ENCODE measurements at places on chromosomes 7 and 10.

GRCh38 chr10:86293396-86293791 is 73.2 kb downstream of the GRID1 start:
- DNase-seq = no peak

DNA sequence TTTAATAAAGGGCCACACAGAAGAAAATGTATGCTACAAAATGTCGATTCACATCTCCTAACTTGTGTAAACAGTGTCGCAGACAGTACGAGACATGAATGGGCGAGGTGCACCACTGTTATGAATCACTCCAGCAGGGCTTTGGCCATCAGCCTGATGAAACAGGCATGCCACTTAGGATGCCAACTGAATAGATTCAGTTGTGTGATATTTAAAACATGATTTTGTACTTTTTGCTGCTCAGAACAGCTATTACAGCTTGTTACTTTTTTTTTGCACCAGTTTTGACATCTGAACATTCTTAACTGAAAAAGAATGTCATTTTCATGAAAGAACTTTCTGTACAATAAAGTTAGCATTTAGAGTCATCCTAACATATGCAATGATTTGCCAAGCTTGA is 138.1 kb downstream of the VTI1A start:
- DNase-seq = peak; percentile 63

DNA sequence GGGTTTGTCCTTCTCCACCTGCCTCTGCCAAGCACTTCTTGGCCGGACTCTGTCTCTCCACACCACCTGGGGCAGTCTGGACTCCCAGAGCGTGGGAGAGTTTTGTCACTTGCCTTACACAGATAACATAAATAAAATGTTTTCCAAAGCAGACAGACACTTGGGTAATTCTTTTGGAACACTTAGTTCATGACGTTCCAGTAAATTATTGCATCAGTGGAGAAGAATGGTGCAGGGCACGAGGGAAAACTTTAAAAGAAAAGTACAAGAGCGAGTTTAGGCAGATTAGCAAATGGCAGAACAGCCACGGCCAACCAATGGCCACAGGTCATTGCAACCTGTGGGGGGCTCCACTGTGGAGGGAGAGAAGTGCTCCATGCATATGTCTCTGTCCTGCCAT is 170.6 kb upstream of the GRB10 start:
- peak; percentile 16 for DNase-seq

DNA sequence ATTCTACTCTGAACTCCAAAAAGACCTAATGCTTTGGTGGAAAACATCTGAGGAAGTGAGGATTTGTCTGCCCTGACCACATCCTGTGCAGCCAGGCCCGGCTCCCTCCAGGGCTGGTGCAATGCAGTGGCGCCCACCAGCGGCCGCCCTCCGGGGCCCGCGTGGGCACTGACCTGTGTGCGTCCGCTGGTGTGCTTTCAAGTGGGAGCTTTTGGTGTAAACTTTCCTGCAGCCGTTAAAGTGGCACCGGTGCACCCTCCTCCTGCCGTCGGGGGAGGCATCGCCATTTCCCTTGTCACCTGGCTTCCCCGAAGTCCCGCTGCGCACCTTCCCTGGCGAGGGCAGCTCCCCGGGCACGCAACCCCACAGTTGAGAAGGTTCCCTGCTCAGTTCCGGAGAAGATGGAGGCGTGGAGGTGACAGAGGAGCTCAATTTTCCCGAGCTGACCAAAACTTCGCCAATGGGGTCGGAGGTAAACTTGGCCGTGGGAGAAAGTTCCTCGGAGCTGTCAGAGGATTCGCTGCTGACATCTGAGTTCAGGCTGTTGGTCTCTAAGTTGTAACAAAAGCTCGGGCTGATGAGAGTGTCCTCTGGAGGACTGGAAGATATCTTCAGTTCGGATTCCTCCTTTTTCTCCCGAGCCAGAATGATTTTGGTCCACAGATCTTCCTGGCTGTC is 3.4 kb downstream of the KLF6 start:
- peak; percentile 70 for DNase-seq

GRCh38 chr7:909358-910329 is 33.3 kb downstream of the GET4 start:
- peak; percentile 57 for DNase-seq

GRCh38 chr7:131105294-131105798 is 222.3 kb upstream of the MKLN1 start:
- peak; percentile 19 for DNase-seq

- DNase-seq = peak; percentile 82
Measured at GRCh38 chr7:2522780-2523433, 3.3 kb downstream of the LFNG start.

GRCh38 chr7:101862280-101863220 is 45.1 kb downstream of the CUX1 start:
- DNase-seq = peak; percentile 13

DNA sequence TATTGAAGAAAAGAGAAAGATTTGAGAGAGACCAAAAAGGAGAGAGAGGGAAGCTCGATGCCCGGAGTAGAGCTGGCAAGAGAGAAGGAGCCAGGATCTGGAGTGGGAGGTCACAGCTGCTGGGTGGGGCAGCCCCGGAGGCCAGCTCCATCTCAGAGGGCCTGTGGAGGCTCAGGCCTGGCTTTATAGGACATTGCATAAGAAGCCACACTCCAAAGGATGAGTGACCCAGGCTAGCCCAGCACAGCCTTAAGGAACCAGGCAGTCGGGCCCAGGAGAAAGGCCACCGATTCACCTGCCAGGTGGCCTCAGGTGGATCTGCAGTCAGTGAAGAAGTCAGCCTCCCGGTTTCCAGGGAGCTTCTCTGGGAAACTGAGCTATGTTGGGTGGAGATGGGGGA is 676 bp downstream of the PLAC9 start:
- DNase-seq = peak; percentile 64

GRCh38 chr10:72259491-72260238 is 14.1 kb upstream of the DDIT4 start:
- peak; percentile 95 for DNase-seq

DNA sequence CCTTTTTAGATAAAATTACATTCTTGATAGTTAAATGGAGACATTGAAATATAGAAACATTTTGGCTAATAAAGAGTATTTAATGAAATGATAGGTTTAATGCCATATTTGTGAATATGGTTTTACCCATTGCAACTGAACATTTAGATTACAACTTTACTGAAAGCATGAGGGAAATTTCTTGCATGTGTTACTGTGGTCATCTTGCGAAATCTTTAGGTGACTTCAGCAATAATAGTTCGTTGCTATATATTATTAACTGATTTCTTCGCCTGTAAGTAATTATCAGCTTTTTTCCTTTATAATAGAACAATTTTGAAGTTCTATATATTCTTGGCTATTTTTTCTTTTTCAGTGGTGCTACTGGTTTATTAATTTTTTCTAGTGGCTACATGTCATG is 83.2 kb downstream of the MLLT10 start:
- no peak for DNase-seq

DNA sequence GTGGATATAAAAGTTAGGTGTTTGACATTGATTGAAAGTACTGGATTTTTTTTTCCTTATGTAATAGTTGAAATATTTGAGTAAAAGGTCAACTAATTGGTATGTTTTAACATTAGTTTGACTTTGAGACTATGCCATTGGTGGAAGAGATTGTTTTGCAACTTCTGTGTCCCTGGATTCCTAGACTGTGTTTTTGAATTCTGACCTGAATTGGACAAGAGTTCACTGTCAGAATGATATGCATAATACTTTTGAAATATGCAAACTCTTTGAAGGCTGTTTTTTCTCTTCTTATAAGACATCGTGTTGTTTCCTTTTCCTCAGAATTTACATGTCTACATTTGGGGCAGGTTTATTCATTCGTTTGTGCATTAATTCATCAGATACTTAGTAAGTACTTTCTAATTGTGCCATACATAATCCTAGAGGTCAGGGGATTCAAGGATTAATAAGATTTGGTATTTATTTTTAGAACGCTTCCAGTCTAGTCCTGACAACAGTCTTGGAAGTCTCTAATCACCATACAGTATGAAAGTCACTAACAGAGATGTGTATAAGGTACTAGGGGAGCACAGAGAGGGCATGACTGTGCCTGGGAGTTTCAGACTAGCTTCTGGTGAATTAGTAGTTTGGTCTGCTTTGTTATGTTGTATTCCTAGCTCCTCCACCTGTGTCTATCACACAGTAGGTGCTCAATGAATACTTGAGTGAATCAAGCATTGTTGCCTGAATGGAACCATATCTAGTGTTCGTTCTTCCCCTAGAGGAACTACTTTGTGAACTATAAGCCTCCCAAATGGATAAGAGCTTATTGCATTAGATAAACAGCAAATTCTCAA is 49.2 kb downstream of the AGK start:
- no peak for DNase-seq

GRCh38 chr10:82377608-82378007 is 502.6 kb downstream of the NRG3 start:
- DNase-seq = no peak

DNA sequence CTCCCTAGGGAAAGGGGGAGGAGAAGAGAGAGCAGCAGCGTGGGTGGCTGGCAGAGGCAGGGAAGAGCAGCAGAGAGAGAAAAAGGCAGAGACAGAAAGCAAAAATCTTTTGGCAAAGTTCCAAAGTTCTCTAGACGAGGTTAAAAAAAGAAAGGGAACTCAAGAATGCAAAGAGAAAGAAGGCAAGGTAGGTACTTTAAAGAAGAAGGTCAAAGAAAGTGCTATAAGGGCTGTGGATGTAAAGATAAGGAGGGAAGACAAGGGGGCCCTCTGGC is 20.2 kb upstream of the OPTN start:
- no peak for DNase-seq

DNA sequence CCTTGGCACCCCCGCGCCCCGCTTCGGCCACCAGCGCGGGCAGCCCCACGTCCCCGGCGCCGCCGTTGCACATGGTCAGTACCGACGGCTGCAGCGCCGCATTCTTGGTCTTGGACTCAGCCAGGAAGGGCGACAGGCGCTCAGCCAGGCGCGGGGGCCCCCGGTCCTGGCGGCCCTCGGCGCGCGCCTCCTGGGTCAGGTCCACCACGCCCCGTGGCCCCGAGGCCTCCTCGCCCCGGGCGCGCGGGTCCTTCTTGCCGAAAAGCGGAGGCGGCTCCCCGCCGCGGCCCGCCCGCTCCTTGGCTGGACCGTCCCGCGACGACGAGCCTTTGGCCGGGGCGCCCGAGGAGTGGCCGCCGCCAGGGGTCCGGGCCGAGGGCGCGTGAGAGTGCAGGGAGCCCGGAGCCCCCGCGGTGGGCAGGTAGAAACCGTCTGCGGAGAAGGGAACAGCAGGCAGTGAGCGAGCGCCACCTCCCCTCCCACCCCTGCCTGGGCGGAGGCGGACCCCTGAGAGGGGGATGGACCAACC is 34.7 kb downstream of the TNRC18 start:
- DNase-seq = no peak

DNA sequence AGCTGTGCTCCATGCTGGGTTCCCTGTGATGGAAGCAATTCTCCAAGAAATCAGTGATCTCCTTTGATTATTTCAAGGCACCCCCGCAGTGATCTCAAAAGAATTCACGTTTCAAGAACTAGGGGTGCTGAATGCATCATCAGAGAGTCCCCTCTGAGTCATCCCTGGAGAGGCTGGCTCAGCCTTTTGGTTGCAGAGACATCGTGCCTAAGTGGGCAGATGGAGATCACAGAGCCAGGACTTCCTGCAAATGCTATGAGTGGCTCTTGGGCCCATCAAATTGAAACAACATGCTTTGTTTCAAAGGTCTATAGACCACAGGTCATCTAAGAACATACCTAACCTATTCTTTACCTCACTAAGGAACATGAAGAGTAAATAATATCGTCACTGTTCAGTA is 41.5 kb upstream of the PLEKHA1 start:
- peak; percentile 7 for DNase-seq

- DNase-seq = no peak
Measured at GRCh38 chr7:157033483-157034473, 23.3 kb upstream of the MNX1 start.

- DNase-seq = no peak
Measured at GRCh38 chr7:127961786-127962453, 69.3 kb downstream of the LRRC4 start.

DNA sequence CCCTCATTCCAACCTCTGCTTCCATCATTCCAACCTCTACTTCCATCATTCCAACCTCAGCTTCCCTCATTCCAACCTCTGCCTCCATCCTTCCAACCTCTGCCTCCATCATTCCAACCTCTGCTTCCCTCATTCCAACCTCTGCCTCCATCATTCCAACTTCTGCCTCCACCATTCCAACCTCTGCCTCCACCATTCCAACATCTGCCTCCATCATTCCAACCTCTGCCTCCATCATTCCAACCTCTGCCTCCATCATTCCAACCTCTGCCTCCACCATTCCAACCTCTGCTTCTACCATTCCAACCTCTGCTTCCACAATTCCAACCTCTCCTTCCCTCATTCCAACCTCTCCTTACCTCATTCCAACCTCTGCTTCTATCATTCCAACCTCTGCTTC is 30.3 kb downstream of the CCDC71L start:
- DNase-seq = no peak

DNA sequence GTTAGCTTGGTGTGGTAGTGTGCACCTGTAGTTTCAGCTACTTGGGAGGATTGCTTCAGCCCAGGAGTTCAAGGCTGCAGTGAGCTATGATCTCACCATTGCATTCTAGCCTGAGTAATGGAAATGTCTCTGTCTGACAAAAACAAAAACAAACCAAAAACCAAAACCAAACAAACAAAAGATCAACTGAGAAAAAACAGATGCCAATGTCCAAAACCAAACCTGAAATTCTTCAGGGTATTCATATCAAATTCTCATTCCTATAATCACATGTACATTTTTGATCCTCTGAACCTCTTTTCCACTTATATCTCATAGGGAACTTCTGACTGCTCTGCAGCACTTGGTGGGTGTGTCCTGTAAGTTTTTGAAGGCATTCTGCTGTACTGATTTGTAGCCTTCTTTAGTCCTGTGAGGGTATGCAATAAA is 87.0 kb downstream of the CDK6 start:
- peak; percentile 30 for DNase-seq

DNA sequence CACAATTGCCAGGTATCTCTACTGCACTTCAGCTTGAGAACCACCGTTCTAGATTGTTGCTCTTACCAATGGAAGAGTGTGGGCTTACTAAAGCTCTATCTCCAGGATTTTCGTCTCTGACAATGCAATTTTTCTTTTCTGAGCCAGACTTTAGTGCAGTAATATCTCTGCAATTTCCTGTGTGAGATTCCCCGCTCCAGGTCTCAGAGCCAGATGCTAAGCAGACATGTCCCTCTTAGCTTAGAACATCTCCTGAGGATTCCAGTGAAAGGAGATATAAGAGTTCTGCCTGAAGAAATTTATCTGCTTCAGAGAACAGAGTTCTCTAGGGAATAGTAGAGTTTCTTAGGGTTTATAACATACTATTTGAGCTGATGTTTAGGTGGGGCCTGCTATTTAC is 82.0 kb downstream of the SND1 start:
- peak; percentile 28 for DNase-seq

- DNase-seq = peak; percentile 94
Measured at GRCh38 chr7:110573862-110574528, 516.9 kb upstream of the LRRN3 start.

- peak; percentile 62 for DNase-seq
Measured at GRCh38 chr7:17963281-17963680, 23.0 kb upstream of the SNX13 start.

- no peak for DNase-seq
Measured at GRCh38 chr10:98138031-98138430, 3.6 kb downstream of the R3HCC1L start.

- no peak for DNase-seq
Measured at GRCh38 chr7:75739796-75740672, 1.3 kb upstream of the HIP1 start.

- no peak for DNase-seq
Measured at GRCh38 chr7:38160003-38160571, 18.0 kb upstream of the STARD3NL start.

Measured in EH (cell line).